ENCODE measurements at places on chromosomes 11 and 22.

DNA sequence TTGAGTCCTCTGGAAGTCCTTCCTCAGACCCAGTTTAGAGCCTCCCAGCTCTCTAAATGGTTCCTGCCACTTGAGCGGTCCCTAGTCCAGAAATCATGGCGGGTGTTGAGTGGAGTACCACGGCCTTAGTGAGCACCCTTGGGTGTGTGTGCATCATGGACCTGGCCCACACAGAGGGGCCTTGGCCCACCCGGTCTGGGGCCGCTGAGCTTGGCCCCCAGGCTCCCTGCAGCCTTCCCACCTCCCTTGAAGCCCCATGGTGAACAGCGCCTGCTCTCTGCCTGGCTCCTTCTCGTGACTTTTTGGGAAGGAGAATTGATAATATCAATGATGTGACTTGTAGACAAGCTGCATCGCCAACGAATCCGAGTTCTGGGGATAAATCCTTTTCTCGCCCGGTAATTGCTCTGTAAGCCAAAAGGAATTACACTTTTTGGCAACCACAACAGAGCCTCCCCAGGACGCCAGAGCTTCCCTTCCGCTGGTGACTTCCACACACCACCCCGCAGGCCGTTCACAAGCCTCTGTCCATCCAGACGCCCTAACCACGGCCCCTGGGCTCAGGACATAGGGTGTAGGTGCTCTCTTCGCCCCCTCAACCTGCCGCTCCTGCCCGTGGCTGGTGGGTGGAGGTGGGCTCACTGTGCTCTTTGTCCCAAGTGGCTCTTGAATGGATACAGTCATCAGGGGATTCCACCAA is 93.8 kb downstream of the NECTIN1 start:
- no peak for DNase-seq

DNA sequence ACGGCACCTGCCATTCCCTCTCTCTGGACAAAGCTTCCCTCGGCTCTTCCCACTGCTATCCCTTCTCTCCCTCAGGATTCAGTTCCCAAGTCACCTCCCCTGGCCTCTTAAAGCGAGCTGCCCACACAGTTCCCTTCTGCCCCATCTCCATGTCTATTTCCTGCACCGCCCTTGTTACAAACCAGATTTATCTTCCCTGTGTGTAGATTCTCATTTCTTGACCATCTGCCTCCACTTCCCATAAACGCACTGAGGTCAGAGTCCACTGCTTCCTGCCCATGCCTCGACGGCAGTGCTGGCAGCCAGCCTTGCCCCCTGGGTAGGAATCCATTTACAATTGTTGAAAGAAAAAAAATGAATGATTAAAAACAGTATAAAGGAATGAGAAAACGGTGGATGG is 11.6 kb upstream of the APOBEC3B start:
- no peak for DNase-seq

DNA sequence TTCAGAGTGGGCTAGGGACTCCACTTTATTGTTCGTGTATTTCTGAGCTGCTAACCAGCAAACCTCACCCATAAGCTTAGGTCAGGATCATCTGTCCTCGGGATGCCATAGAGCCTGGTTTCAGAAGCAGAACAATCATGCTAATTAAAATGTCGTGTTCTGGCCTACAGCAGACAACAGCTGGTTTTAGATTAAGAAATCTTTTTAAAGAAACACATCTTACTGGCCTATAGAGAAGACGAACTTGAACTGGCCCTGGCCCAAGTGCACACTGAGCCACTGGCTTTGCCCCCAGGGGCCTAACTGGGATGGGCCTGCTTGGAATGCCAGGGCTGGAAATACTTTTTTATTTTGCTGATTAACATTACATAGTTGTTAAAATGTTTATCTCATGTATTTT is 63.2 kb downstream of the ALX4 start:
- DNase-seq = peak; percentile 49

DNA sequence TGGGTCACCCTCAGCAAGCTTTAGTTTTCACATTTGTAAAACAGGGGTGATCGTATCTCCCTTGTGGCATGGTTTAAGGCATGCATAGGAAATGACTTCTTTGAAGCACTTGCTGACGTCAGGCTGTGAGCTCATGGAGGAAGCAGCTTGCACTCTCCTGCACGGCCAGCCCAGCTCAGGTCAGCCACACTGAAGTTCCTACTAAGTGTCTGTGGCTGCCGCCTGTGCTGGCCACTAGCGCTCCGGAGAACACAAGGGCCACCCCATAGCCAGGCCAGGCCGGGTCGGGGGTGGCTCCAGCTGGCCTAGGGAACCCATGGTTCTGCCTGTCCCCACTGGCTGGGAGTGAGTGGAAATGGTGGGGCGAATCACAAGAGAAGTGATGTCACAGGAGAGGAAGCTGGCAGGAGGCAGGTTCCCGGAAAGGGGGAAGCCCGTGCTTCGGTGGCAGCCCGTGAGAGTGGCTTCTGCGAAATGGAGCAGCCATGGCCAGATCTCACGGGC is 28.2 kb downstream of the KCTD17 start:
- DNase-seq = no peak

All from GM04503 (cell line).